ENCODE measurements at places on chromosomes 4 and X.

GRCh38 chr4:88202443-88202842, 44.0 kb upstream of the ABCG2 start:
- DNase-seq, result no peak

- DNase-seq, result no peak
Observed at GRCh38 chrX:11461201-11462001, 168.2 kb downstream of the AMELX start.

DNA sequence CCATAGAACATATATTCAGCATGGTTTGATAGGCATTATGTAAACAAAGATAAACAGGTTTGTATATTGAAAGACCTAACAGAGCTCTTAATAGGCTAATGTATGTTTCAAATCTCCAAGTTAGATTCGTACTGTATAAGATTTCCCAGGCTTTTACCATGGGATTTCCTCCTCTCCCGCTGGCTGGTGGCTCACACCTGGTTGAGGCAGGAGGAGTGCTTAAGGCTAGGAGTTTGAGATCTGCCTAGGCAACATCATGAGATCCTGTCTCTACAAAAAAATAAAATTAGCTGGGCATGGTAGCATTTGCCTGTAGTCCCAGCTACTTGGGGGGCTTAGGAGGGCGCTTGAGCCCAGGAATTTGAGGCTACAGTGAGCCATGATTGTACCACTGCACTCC, 5.4 kb downstream of the CPE start:
- DNase-seq, result no peak

GRCh38 chr4:85600501-85600900, 125.6 kb downstream of the ARHGAP24 start:
- DNase-seq, result no peak

DNA sequence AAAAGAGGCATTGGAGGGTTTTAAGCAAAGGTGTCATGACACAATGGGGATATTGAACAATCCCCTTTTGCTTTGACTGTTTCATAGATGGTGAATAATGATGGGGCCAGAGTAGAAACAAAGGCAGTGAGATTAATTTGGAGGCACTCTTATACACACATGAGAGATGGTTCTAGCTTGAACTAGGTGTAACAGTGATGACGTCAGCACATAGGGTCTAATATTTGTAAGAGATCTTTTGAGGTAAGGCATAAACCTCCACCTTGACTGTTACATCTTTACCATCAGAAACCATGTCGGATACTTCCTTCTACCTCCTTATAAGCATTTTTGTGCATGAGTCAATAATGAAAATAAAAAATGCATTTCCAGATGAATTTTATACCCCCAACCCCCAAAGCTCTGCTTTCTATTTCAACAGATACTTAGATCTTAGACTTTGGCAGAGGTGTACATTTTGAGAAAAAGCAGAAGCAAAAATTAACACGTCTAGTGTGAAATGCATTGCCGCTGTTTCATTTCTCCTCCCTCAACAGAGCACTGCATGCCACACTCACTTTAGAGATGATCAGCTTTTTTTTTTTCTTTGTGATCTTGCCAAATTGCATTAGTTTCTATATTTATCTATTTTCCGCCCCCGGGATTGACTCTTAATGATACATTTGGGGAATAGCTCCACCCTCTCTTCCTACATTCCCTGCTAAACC, 87.2 kb downstream of the HS3ST1 start:
- DNase-seq, result no peak

GRCh38 chr4:72994670-72995069, 74.8 kb downstream of the COX18 start:
- DNase-seq, result no peak

DNA sequence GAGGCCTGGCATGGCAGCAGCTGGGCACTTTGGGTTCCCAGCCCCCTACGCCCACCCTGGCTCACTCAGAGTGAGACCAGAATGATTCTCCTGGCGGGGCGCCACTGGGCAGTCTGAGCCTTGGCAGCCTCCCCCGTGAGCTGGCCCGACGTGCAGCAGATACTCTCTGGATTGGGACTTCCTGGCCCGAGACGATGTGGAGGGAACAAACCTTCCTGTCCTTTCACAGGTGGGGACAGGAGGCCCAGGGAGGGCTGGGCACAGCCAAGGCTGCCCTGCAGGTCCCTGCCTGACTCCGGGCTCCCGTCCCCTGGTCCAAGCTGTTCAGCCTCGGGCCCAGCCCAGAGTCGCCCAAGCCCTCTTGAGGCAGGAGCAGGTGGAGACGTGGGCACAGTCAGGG, 17.9 kb upstream of the ADD1 start:
- no peak for DNase-seq

GRCh38 chrX:118723376-118723775, 4.0 kb upstream of the IL13RA1 start:
- no peak for DNase-seq

DNA sequence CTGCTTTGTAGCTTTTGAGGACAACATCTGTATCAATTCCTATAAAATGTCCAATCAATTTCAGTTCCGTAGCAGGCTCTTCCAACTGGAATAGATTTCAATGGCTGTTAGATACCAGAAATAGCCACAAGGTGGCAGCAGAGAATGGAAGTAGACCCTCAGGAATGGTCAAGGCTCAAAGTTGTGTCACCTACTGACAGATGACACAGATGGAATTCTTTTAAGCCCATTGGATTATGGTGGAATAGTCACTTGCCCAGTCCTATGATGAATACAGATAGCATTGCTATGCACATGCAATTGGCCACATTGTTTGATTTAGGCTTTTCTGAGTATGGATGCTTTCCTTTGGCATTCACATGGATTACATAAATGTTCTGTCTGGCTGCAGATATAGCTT, 130.4 kb upstream of the RADX start:
- DNase-seq, result peak; percentile 20

DNA sequence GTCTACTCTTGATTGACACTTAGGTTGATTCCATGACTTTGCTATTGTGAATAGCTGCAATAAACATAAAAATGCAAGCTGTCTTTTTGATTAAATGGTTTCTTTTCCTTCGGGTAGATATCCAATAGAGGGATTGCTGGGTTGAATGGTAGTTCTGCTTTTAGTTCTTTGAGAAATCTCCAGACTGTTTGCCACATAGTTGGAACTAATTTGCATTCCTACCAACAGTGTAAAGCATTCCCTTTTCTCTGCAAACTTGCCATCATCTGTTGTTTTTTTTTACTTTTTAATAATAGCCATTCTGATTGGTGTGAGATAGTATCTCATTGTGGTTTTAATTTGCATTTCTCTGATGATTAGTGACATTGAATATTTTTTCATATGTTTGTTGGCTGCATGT, 122.2 kb upstream of the PRKG2 start:
- DNase-seq, result no peak

- DNase-seq, result no peak
Observed at GRCh38 chr4:27198246-27198645, 337.6 kb downstream of the STIM2 start.

GRCh38 chrX:69138118-69138390, 27.2 kb downstream of the PJA1 start:
- no peak for DNase-seq

DNA sequence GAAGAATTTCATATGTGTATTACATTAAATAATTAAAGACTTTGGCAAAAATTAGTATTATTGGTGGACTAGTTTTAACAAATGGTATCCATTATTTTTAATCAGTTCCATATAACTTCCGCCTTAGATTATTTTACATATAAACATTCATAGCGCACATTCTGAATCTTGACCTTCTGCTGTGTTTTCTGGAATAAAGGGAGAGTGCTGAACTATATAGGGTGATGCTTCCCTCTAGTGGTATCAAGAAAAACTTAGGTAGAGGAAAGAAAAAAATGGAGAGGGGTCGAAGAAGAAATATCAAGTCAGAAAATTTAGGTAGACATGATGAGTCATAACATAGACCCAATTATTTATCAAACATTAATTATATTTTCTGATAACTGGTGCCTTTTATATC, 155.6 kb upstream of the PACRGL start:
- peak; percentile 6 for DNase-seq

- no peak for DNase-seq
Observed at GRCh38 chrX:42396136-42396535, 381.8 kb downstream of the PPP1R2C start.

DNA sequence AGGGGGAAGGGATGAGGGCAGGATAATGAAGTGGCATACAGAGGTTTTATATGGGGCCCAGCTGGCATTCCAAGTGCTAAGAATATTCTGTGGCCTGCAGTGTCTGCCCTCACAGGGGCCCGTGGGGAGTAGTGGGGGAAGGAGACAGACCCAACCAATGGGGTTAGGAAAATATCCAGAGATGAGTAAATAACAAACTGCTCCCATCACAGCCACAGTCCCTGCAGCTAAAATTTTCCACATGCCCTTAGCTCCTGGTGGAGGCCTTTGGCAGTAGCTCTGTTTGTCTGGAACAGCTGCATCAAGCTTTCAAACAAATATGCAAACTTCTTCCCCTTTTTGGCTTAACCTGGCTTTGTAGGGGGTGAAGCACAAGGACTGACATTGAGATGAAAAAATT, 3.1 kb downstream of the SRPX2 start:
- DNase-seq, result no peak

DNA sequence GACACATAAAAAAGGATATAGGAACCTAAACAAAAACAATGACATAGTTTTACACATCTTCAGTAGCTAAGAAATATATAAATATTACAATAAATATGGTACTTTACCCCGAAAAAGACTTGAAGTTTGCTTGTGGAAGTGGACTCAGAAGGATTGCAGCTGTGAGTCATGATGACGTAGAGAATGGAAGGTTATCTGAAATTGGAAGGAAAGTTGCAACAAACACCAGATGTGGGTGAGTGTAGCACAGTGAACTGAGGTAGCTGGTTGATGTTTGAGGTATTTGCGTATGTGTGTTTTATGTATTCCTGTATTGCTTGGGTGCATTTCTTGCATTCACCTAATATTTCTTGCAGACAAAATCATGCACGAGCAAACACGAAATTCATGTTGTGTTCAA, 113.0 kb downstream of the ARX start:
- no peak for DNase-seq

GRCh38 chr4:108488865-108489264, 131.5 kb upstream of the RPL34 start:
- DNase-seq, result no peak

GRCh38 chr4:2449511-2450392, 19.2 kb upstream of the RNF4 start:
- no peak for DNase-seq

GRCh38 chr4:81471298-81471587, 464 bp downstream of the RASGEF1B start:
- no peak for DNase-seq

DNA sequence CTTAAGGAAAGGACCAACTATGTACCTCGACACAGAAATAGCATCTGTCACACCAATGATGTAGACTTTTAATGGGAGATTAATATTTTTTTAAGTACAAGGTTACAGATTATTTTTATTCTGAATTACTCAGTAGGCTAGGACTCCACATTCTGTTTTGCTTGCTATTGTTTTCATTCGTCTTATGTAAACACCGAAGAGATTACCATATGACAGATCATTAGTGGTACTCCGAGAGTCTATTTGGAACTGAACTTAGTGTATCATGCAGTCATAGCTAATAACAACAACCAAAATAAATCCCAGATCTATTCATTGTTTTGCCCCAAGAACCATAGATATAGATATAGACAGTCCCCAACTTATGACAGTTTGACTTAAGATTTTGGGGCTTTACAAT, 139.7 kb upstream of the SPRY1 start:
- DNase-seq, result no peak

GRCh38 chr4:140298001-140298400, 75.4 kb upstream of the SCOC start:
- DNase-seq, result no peak

GRCh38 chr4:122224348-122224747, 72.2 kb downstream of the BLTP1 start:
- no peak for DNase-seq

DNA sequence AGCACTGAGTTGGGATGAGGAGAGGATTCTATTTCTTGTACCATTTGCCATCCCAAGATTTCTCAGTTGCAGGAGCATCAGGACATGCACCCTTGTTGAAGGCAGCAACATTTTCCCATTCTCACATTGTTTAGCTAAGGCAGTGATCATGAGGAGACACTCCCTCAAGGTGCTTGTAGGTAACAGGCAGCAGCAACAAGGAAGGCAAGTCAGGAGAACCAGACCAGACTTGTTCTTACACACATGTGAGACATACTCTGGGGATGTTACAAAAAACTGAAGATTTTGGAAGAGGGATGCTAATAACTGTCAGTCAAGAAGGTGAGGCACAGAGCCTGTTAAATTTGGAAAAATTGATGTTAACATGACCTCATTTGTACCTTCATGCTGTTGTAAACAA, 15.5 kb upstream of the HPGDS start:
- no peak for DNase-seq

DNA sequence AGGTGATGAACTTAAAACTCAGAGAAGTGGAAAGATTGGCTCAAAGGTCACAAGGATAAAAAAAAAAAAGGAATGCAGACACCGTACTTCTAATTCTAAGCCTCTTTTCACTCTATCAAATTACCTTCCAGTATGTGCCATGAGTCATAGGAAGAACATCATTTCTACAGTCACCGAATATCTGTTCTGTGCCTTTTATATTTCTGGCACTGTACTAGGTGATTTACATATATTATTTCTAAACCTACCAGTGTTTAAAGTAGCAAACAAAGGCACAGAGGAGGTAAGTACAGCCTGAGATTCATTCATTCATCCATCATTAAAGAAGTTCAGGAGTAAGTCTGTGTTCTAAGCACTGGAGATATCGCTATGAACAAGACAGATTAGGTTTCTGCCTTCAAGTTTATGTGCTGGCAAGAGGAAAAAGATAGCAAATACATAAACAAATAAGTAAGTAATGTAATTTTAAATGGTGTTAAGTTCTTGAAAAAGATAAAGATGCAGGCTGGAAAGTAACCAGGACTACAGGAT, 65.3 kb downstream of the PALLD start:
- DNase-seq, result peak; percentile 81

DNA sequence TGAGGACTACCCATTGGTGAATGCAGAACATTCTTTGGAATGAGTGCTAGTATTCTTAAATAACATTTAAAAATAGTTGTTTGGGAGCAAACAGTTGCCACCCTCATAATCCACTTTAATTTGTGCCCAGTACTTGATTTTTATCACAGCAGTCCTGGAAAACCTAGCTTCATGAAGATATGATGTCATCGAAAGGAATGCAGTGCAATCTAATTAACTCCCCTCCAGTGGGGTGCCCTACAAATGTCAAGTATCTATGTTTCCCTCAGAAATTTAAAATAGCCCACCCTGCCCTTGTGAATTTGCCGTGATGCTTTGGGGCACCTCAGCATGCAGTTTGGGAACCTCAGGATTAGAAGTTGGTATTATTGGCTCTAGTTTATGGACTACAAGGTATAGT, 5.4 kb downstream of the RAB9A start:
- no peak for DNase-seq

Measured in COLO829 (cell line).